ENCODE measurements at places on chromosomes 4 and X.

DNA sequence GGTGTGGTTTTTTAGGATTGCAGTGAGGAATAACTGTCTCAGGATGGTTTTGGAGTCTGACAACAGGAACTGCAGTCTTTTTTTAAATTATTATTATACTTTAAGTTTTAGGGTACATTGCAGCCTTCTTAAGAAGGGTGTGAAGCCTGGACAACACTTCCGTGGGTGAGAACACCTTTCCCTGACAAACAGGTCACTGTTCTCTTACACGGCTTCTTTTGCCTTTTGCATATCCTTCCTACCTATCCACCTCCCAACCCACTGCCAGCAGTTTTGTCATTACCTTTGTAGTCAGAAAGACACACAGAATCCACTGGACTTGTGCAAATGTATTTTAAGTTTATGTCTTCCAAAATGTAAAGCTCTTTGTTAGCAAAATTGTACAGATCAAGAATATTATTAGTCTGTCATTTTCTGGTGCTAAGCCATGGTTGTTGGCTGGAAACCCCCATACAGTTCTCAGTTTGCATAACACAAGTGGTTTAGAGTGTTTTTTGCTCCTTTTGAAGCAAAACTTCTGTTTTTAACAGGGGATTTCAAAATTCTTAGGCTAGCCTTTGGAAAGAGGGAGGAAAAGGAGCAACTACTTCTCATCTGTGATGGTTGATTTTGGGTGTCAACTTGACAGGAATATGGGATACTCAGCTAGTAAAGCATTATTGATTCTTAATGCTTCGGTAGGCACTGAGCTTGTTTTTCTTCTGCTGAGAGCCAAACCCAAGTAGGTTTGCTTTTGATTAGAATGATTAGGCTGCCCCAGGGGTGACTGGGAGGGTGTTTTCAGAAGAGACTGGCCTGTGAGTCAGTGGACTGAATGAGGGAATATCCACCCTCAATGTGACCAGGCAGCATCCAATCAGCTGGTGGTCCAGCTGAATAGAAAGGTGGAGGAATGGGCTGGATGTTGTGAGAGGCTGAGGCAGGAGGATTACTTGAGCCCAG, 29.4 kb upstream of the KLHL2 start:
- DNase-seq: no peak

- DNase-seq: no peak
Observed at GRCh38 chr4:102665527-102665926, 95.2 kb downstream of the MANBA start.

- DNase-seq: no peak
Observed at GRCh38 chrX:69501429-69501828, 2.7 kb upstream of the NALF2 start.

- no peak for DNase-seq
Observed at GRCh38 chr4:8308144-8308543, 38.6 kb downstream of the HTRA3 start.

- peak; percentile 3 for DNase-seq
Observed at GRCh38 chrX:71671043-71671780, 3.9 kb downstream of the LOC101059915 start.

Measured in activated gamma-delta T cell treated with Interleukin-2 at 50 U/mL for 16 hours (primary cell).